GM23338 (cell line): ENCODE measurements at places on chromosomes 12 and 14.

GRCh38 chr14:98189511-98189910 is 1082.5 kb downstream of the BCL11B start:
- no peaks in the 10 kb centered on the region for H3K4me1 ChIP-seq
- DNase-seq = no peak
- H3K27me3 ChIP-seq = no peaks in the 10 kb centered on the region
- no peaks in the 10 kb centered on the region for H3K36me3 ChIP-seq

GRCh38 chr12:75705749-75706711 is 194.6 kb upstream of the KRR1 start:
- H3K4me1 ChIP-seq = peaks cover 51% of the 10 kb centered on the region
- DNase-seq = no peak
- no peaks in the 10 kb centered on the region for H3K27me3 ChIP-seq
- H3K36me3 ChIP-seq = no peaks in the 10 kb centered on the region

DNA sequence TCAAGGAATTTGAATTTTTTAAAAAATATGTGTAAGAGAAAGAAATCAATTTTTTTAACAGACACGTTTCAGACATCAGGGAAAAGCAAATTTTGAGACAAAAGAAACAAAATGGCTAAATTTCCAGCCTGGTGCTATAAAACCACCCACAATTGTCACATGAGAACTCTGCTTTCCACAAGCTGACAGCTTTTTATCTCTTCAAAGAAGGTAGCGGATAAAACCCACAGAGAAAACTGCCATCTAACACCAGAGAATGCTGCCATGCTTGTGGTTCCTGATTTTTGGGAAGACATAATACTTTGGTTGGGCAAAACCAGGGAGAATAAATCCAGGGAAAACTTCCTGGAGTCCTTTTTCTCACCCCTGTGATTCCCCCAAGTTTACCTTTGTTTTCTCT is 10.3 kb upstream of the ITPR2 start:
- no peaks in the 10 kb centered on the region for H3K4me1 ChIP-seq
- H3K27me3 ChIP-seq = no peaks in the 10 kb centered on the region
- no peaks in the 10 kb centered on the region for H3K36me3 ChIP-seq
- DNase-seq = no peak
- H3K4me3 ChIP-seq = no peak overlapping the region

DNA sequence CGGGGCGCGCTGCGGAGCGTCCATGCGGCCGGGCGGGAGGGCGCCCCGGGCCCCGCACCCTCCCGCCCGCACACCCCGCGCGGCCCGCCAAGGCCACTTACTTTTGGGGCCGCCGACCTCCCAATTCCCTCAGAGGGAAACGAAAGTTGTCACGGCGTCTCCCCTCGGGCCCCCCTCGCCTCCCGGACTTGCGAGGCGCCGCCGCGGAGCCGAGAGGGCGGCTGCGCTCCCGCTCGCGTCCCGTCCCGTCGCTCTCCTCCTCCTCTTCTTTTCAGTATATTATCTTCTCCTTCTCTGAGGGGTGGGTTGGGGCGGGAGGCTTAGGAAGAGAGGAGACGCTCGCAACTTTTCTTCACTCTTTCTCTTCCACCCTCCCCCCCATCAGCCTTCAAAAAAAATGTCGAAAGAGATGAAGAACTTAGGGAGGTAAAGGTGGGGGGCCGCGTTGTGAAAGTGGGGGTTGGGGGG is 613 bp downstream of the DUSP16 start:
- DNase-seq = peak; percentile 62
- H3K36me3 ChIP-seq = no peaks in the 10 kb centered on the region
- peak overlapping the region; percentile 80 for H3K4me3 ChIP-seq
- peak overlapping the region; percentile 96 for H3K27ac ChIP-seq

DNA sequence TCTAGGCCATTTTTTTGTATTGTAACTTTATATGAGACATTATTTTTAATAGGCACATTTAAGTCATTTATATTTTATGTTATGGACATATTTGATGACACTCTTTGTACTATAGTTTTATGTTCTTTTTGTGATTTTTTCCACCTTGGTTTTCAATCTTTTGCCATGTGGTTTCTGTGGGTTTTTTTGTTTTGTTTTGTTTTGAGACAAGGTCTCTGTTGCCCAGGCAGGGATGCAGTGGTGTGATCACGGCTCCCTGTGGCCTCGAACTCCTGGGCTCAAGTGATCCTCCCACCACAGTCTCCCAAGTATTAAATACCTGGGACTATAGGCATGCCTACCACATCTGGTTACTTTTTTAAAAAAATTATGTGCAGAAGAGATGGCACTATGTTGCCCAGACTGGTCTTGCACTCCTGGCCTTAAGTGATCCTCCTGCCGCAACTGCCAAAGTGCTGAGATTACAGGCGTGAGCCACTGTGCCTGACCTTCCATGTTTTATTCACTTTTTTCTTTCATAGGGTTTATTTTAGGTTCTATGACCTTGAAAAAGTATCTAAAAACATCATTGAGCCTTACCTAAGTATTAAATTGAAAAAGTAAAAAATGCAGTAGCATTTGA is 16.3 kb downstream of the MSRB3 start:
- DNase-seq = no peak
- H3K4me1 ChIP-seq = no peaks in the 10 kb centered on the region
- H3K27me3 ChIP-seq = no peaks in the 10 kb centered on the region
- no peaks in the 10 kb centered on the region for H3K36me3 ChIP-seq

DNA sequence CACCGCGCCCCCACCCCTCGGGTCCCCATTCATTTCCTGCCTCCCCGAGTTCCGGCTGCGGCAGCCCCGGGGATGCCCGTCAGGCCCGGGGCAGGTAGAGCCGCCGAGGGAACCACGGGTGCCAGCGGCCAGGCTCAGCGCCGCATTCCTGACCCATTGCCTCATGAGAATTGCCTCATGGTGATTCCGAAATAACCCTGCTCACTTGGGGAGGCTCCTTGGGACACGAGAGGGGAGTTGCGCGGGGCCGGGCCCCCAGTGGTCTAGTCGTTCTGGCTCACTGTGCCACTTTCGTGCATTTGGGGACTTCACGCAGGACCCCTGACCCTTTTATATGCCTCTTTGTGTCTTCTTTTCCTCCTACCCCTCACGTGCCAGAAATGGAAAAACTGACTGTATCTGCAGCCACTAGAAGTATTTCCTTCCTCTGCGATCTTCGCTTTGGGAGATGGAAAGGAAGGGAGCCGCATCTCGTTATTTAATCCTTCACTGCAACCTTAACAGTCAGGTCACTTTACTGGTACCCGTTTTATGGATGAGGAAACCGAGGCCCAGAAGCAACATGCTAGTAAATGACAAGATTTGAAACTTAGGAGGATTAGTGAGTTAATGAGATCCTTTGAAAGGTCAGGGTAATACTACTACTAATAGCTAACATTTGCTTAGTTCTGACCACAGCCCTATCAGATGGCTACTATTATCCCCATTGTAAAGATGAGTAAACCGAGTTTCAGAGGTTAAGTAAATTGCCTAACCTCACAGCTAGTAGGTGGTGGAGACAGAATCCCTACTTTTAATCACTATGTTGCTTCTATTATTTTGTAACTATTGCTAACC is 768 bp downstream of the PTPN11 start:
- peak overlapping the region; percentile 100 for H3K4me3 ChIP-seq
- no peaks in the 10 kb centered on the region for H3K36me3 ChIP-seq
- peaks cover 16% of the 10 kb centered on the region; the same call in 1 of the 2 replicates for H3K4me1 ChIP-seq
- DNase-seq = peak; percentile 85
- H3K27me3 ChIP-seq = no peaks in the 10 kb centered on the region

- no peak overlapping the region for H3K27ac ChIP-seq
- H3K27me3 ChIP-seq = no peaks in the 10 kb centered on the region
- 0 out of 2 replicates have a peak, but pooled peaks cover 11% of the 10 kb centered on the region for H3K4me1 ChIP-seq
- peaks cover 18% of the 10 kb centered on the region; the same call in 1 of the 2 replicates for H3K36me3 ChIP-seq
- DNase-seq = no peak
Observed at GRCh38 chr12:66129934-66130266, 650 bp downstream of the LLPH start.

DNA sequence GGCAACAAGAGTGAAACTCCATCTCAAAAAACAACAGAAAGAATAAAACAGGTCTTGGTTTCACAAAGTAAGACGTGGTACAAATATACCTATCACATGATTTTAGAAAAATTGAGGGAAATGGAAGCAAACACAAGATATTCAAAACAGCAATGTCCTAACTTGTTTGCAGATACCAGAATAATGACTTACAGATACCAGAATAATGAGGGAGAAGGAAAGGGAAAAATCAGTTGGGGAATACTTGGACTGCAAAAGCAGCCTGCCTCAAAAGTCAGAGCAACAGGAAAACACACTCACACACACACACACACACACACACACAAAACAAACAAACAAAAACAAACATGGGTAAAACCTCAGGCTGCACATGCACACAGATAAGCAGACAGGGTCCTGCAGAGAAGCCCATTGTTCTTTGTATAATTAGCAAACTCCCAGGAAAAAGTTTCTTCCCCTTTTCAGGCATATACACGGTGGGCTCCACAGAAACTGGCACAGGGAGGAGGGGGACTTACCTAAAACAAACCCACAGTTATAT is 65.7 kb upstream of the CAPRIN2 start:
- DNase-seq = no peak
- no peak overlapping the region for H3K27ac ChIP-seq
- no peaks in the 10 kb centered on the region for H3K36me3 ChIP-seq

- no peak for DNase-seq
- H3K36me3 ChIP-seq = no peaks in the 10 kb centered on the region
- H3K27ac ChIP-seq = no peak overlapping the region
- H3K27me3 ChIP-seq = no peaks in the 10 kb centered on the region
Observed at GRCh38 chr14:65478596-65478995, 66.1 kb downstream of the FUT8 start.

- no peak overlapping the region for H3K27ac ChIP-seq
- H3K4me3 ChIP-seq = no peak overlapping the region
- no peaks in the 10 kb centered on the region for H3K27me3 ChIP-seq
- no peaks in the 10 kb centered on the region for H3K36me3 ChIP-seq
- H3K4me1 ChIP-seq = no peaks in the 10 kb centered on the region
- DNase-seq = peak; percentile 28
Observed at GRCh38 chr12:125734137-125734536, 668.9 kb downstream of the AACS start.

- H3K4me1 ChIP-seq = peaks cover 39% of the 10 kb centered on the region
- no peaks in the 10 kb centered on the region for H3K36me3 ChIP-seq
- H3K27me3 ChIP-seq = no peaks in the 10 kb centered on the region
Observed at GRCh38 chr14:35332517-35333263, 40.5 kb downstream of the PSMA6 start.

DNA sequence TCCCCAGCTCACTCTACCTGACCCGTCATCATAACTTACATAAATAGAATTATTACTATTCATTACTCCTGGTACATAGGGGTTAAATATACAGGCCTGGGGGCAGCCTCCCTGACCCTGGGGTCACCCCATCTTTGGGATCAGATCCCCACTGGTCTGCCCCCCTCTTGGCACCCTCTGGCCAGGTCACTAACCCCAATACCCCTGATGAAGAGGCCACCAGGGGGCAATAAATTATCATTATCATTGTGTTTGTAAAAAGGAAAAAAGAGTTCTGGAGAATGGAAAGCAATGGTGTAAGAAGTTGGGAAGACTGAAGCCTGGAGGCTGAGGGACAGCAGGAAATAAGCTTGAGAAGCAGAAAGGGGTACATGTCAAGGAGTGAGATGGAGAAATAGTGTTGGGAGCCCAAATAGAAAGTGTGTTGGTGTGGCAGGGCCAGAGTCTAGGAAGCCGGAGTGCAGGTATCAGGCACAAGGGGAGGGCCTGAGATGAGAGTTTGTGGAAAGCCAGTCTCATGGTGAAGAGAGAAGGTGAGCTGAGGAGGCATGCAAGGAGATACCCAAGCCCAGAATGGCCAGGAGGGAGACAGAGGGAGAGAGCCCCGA is 6.1 kb upstream of the AAAS start:
- no peak overlapping the region for H3K27ac ChIP-seq
- H3K4me3 ChIP-seq = no peak overlapping the region
- peak; percentile 47 for DNase-seq
- H3K27me3 ChIP-seq = peaks cover 75% of the 10 kb centered on the region
- peaks cover 24% of the 10 kb centered on the region; the same call in 1 of the 2 replicates for H3K4me1 ChIP-seq

DNA sequence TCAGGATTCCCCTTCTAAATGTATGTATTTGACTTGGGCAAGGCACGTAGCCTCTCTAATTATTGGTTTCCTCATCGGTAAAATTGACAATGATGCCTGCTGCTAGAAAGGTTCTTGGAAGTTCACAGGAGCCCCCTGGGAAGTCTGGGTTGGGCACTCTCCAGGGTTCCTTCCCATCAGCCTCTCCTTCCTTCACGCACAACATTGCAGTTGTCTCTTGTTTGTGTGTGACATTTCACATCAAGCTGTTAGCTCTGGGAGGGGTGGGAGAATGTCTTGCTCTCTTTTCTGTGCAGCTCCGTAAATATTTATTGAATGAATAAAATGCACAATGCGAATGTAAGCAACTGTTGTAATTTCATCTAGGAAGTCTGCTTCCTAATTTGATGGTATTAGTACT is 153.2 kb upstream of the PRICKLE1 start:
- no peaks in the 10 kb centered on the region for H3K27me3 ChIP-seq
- H3K4me3 ChIP-seq = no peak overlapping the region
- DNase-seq = no peak
- peaks cover 13% of the 10 kb centered on the region for H3K4me1 ChIP-seq

- no peak overlapping the region for H3K27ac ChIP-seq
- no peaks in the 10 kb centered on the region for H3K36me3 ChIP-seq
- H3K4me3 ChIP-seq = no peak overlapping the region
- no peaks in the 10 kb centered on the region for H3K27me3 ChIP-seq
Observed at GRCh38 chr12:65209655-65210043, 40.3 kb downstream of the LEMD3 start.

DNA sequence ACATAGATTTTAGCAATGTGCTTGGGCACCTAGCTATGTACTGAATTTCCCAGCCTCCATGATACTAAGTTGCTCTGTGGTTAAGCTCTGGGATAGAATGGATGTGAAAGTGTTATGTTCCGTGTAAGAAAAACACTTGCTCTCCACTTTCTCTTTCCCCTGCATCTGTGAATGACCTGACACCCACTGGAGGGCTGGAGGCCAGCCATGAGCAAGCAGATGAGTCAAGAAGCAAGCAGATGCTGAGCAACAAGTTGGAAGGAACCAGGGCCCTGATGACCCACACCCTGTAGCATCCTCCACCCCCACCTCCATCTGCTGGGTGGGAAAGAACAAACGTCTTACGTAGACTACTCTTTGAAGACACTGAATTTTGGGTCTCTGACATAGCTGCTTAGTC is 56.6 kb downstream of the EID3 start:
- no peaks in the 10 kb centered on the region for H3K36me3 ChIP-seq
- H3K27me3 ChIP-seq = no peaks in the 10 kb centered on the region
- H3K4me3 ChIP-seq = no peak overlapping the region

DNA sequence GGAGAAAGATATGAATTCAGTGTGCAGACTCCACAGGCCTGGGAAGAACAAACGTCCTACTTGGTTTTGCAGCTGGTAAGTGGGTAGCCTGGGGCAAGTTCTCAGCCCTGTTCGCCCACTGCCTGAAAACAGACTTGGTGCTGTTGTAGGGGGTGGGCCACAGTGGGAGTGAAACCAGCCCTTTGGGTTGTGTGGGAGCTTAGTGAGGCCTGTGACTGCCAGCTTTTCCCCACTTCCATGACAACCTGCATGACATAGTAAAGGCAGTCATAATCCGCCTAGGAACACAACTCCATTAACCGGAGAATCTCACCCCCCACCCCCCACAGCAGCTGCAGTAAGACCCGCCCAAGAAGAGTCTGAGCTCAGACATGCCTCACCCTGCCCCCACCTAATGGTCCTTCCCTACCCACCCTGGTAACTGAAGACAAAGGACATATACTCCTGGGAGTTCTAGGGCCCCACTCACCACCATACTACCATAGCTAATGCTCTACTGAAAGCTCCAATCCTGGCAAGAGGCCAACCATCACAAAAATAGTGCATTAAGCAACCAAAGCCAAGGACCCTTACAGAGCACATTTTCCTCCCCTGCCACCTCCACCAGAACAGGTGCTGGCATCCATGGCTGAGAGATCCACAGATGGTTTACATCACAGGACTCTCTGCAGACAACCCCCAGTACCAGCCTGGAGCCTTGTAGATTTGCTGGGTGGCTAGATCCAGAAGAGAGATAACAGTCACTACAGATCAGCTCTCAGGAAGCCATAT is 39.8 kb upstream of the LMNTD1 start:
- no peak overlapping the region for H3K4me3 ChIP-seq
- H3K27ac ChIP-seq = no peak overlapping the region
- no peaks in the 10 kb centered on the region for H3K27me3 ChIP-seq
- DNase-seq = no peak
